ENCODE measurements at places on chromosomes 2 and 18. TPM values are rescaled to one million over a fixed set of nuclear protein-coding genes. Genes with fewer than 3 reads are reported as not detected.

DNA sequence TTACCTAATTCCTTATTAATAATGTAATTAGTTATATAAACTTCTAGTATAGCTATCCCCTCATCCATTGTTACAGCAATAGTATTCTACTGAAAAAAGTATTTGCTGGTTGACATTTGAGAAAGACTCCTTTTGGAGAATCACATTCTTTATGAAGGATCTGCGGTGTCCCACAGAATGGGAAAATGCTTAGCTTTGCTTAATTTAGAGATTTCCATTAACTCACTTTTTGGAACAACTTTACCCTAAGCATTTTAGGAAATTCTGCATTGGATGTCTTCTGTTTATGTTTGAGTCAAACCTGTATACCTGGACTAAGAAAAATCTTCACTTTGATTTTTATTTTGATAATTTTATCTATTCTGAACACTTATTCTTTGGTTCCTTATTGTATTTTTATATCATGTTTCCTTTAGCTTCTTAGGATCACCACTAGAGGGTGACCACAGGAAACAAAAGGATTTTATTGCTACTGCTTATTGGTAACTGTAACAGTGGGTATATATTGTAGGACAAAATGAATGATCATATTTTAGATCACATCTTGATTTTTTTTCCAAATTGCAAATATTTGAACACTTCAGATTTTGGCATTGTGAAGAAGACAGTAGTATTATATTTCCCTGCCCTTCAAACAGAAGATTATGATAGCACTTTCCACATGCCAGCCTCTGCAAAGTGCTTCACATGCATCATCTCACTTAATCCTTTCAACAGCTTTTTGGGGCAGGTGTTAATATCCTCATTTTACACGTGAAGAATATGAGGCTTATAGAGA, 79.6 kb downstream of the MIB1 start:
- peak; percentile 28 for DNase-seq

DNA sequence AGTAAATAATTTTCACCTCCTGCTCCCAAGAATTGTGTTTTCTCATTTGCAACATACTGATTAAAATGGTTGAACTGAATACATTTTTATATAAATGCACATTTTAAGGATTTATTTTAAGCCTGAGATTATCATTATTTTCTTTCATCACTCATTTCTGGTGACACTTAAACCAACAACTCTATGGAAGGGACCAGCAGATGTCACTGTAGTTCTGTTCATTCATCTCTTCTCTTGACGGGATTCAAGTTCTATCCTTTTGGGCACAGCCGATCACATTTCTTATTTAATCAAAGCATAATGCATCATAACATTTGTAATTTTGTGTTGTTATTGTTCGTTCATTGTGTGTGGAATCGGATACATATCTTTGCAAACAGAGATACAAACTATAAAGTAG, 417.9 kb downstream of the HRH4 start:
- DNase-seq = peak; percentile 60

GRCh38 chr2:55148269-55148668, 83.8 kb downstream of the CLHC1 start:
- peak; percentile 87 for DNase-seq

DNA sequence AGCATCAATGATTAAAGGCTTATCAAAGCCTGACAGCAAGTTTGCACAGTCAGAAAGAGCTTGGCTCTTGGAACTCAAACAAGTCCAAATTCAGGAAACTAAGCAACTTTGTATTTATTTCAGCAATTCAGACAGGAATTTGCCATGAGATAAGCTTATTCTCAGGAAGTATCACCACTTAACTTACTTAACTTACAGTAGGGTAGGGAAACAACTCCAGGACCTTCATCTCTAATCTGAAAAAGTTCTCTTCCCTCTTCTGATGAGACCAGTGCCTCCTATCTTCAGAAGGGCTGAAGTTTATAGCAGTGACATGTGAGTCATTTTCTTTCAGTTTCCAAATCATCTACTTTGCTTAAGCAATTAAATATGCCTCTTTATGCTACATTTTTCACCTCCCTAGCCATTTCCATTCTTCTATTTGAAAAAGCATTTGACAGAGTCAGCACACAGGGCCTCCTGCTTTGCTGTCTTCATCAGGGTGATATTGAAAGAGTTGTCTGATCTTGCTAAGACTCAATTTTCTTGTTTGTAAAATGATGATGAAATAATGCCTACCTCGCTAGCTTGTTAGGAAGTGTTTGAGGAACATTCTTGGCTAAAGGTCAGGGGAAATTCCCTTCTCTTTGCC, 389.5 kb downstream of the RND3 start:
- DNase-seq = no peak

DNA sequence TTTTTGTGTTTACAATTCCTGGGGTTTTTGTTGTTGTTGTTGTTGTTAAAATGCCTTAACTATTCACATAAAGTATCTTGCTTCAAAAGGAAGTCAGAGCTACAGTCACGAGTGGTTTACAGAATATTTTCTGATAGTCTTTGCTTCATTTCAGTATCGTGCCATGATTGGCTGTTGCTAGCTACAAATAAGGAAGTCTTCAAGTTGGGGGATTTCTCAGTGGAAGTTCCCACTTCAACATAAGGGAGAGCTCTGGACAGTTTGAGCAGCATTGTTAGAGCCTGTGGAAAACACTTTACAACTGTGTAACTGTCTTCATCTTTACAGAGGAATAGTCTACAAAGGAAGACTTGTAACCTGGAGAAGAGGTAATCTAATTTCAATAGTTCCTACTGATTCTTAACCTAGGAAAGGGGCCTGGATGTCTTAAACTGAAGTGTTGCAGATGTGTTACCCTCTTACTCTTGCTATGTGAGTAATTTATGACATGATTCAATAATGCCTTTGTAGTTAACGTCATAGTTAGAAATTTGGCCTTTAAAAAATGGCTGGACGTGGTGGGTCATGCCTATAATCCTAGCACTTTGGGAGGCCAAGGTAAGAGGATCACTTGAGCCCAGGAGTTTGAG, 23.4 kb upstream of the TANK start:
- DNase-seq = peak; percentile 67

DNA sequence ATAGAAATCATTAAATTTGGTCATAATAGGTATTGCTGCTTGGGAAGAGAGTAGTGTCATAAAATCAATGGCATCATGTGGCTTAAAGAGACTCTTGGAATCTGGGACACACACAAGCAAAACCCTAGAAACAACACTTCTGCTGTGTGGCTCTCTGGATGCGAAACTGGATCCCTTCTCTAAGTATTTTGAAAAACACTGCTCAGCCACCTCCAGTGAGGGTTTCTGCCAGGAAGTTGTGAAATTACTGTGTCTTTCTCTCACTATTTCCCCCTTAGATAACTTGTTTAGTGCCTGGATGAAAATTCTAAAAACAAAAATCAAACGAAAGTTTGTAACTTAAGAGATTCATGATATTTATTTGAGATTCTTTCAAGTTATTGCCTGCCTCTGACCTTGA, 163.8 kb downstream of the RHBDD1 start:
- DNase-seq = no peak

- no peak for DNase-seq
Observed at GRCh38 chr18:66344227-66344626, 259.7 kb downstream of the CDH19 start.

RAX gene
- total RNA-seq = not detected

DNA sequence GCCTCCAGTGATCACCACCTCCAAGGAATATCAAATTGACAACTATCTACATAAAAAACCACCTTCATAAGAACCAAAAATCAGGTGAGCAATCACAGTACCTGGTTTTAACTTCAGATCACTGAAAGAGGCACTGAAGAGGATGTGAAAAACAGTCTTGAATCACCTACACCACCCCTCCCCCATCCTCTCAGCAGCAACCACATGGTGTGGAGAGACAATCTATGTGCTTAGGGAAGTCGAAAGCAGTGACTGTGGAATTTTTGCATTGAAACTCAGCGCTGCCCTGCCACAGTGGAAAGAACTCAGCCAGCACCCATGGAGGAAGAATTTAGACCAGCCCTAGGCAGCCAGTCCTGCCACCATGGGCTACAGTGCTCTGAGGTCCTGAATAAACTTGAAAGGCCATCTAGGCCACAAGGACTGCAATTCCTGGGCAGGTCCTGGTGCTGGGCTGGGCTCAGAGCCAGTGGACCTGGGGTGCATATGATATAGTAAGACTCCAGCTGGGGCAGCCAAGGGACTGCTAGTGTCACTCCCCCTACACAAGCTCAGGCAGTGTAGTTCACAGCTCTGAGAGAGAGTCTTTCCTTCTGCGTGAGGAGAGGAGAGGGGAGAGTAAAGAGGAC, 75.6 kb downstream of the ATL2 start:
- DNase-seq = no peak

Data from LHCN-M2 (cell line).